Fibroblast of skin of back (primary cell): ENCODE measurements at places on chromosomes 11 and 22.

GRCh38 chr11:116414357-116414880 is 358.4 kb downstream of the BUD13 start:
- DNase-seq, result no peak

GRCh38 chr22:50325444-50326224 is 1.2 kb downstream of the DENND6B start:
- DNase-seq, result no peak

DNA sequence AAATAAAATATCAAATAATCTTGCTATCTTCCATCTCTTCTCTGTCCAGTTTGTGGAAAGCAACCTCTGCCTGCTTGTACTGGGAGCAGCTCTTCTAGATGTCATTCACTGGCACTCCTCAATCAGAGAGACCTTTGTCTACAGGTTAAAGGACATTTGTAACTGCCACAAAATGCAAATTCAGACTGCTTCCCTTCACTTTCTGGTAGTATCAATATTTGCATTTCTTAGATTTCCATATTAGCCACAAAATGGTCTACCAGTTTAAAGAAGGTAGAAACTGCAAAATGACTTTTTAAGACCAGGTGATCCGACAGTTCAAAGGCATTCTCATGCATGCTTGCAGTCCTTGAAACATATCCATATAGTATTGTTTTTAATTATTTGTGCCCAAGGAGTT is 51.7 kb upstream of the RCN1 start:
- DNase-seq, result no peak

DNA sequence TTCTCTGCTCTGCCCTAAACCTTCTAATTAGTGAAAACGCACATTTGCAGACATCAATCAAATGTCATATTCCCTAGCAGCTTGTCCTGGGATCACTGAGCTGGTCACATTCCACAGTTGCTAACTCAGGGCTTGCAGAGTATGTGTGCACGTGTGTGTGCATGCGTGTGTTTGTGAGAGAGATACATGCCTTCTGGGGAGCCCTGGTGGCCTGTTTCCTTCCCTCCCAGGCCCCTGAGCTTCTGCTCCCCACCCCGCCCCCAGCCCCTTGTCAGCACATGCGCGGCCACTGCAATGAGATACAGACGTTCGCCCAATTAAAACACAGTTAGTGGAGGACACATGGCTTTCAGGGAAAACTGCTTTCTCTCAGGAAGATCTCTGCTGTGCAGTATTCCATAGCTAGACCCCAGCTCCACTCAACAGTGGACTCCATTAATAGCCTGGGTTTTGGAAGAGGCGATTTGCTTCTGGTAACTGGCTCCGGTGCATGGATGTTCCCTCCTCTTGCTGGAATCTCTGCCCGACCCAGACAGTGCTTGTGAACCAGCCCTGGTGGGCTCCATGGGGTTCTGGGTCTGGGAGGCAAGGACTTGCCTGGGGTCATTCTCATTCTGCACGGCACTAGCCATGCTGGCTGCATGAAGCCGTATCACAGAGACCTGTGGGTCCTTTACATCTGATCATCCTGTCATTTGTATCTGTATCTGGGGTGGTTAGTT is 17.7 kb downstream of the LRP5 start:
- DNase-seq, result peak; percentile 63

- no peak for DNase-seq
Measured at GRCh38 chr11:65121447-65121864, 478 bp downstream of the FAU start.

- no peak for DNase-seq
Measured at GRCh38 chr11:44740967-44741366, 14.2 kb downstream of the TSPAN18 start.

- no peak for DNase-seq
Measured at GRCh38 chr11:46118702-46119351, 2.4 kb downstream of the PHF21A start.

DNA sequence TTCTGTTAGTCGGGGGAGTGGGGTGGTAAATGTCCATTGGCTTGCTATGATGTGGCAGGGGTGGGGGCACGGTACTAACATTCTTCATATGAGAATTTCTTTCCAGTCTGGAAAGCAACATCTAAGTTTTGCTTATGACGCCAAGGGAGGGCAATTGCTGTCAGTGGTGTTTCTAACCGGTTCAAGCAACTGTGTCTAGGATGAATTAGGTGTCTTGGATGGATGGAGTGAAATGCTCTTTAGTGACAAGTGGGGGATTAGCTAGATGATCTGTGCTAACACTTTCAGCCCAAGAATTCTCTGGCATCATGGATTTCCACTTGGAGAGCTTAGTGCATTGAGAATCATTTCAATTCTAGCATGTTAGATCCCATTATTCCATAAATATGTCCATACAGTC is 262.6 kb upstream of the SORL1-AS1 start:
- no peak for DNase-seq

DNA sequence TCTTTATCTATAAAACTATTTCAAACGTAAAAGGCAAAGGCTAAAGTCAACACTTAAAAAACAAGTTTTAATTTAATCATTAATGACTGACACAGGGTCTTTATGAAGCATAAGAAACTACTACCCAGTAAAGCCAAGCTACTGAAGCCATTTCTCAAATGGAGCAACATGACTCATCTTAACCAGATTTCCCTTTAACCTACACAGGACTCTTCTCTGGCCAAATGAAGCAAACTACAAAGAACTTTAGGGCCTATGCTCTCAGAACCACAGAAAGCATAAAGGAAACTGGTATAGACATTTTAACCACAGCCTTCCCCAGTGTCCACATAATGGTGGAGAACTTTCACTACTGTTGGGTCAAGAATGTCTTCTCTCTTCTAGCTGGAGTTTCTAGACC is 34.7 kb downstream of the ALG9 start:
- no peak for DNase-seq

GRCh38 chr11:73126804-73127480 is 15.2 kb downstream of the FCHSD2 start:
- no peak for DNase-seq

DNA sequence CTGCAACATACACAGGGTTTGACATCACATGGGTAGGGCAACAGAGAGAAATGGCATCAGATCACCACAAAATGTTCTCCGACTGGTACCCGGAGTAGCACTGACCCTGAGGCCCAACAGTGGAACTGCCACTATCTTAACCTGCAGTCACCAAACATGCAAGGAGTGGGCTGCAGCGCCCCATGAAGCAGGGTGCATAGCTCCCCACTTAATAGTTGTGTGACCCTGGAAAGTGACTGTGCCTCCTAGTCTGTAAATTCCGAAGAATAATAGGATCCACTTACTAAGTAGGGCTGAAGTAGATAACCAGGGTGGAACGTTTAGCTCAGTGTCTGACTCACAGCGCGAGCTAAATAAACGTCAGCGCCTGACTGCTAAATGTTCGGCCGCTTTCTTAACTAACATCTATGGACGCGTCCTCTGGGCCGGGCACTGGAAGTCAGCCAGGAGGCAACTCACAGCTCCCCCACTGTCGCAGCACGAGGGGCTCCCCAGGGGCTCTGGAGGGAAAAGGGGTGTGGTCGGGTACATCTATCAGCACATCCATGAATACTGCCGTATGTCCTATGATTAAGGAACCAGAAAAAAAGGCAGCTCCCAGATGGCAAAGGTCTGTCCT is 777 bp downstream of the LTO1 start:
- peak; percentile 83 for DNase-seq

DNA sequence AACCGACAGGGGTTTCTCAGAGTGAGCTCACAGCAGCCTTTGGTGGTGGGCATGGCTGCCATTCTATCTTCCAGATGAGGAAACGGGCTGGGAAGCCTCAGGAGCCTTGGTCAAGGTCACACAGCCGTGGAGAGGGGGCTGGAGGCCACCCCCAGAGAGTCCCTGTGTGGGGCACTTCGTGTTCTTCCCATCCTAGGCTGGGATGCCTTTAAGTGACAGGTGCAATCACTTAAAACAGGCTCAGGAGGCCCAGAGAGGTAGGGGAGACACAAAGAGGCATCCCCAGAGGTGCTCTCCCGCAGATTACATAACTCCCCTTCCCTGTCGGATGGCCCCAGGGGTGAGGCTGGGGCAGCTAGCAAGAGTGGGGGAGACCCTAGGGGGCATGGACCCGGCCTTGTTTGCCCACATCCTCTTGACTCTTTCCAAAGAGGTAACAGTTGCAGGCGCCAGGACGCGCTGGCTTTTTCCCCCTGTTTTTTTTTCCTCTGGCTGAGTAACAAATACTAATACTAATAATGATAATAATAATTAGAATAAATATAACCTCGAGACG is 17.5 kb upstream of the SHISAL1 start:
- no peak for DNase-seq

GRCh38 chr11:60947700-60948099 is 4.3 kb downstream of the SLC15A3 start:
- DNase-seq, result no peak

DNA sequence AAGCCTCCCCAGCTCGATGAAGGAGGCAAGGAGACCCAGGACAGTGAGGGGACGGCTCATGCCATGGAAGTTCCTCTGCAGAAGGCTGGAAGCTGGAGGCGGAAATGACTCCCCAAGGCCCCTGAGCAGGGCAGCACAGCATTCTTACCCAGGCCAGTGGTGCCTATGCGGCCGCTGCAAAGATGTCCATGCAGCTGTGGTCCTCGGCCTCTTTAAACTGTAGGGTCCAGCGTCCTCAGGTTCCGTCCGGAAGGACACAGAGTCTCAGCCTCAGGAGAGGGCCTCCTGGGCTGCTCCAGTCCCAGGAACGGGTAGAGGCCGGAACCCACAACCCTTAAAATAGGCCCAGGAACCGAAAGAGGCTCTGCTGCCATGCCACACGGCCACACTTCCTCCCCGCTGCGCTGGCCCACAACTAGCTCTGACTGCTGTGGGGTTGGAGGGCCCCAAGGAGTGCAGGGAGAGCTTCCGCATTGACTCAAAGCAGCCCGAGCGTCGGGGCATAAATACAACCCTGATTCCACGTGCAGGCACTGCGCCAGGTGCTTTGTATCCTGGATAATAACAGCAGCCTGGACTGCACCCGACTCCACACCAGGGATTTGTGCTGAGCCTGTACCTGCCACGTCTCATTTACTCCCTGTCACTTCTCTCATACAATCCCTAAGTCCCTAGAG is 5.5 kb downstream of the KIAA0930 start:
- no peak for DNase-seq

- DNase-seq, result no peak
Measured at GRCh38 chr11:74730571-74731260, 510 bp downstream of the CHRDL2 start.

- DNase-seq, result no peak
Measured at GRCh38 chr11:28539239-28540030, 431.2 kb downstream of the METTL15 start.

GRCh38 chr11:134822897-134823296 is 410.9 kb upstream of the B3GAT1 start:
- no peak for DNase-seq

GRCh38 chr11:107598225-107599139 is 7.5 kb downstream of the ELMOD1 start:
- no peak for DNase-seq

DNA sequence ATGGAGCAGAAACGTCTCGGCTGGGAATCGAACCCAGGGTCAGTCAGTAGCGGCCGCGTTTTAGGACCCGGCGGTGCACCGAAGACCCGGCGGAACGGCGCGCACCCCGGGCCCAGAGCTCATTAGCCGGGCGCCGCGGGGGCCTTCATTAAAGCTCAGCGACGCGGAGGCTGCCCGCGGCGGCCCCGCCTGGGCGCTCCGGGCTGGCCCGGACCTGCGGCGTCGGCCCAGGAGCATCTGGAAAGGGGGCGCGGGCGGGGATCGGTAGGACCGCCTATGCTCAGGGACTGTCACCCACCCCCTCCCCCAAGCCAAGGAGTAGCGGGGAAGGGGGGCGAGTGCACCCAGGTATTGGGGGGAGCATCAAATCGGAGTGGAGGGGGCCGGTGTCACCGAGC is 52.2 kb downstream of the CYTH4 start:
- DNase-seq, result no peak

DNA sequence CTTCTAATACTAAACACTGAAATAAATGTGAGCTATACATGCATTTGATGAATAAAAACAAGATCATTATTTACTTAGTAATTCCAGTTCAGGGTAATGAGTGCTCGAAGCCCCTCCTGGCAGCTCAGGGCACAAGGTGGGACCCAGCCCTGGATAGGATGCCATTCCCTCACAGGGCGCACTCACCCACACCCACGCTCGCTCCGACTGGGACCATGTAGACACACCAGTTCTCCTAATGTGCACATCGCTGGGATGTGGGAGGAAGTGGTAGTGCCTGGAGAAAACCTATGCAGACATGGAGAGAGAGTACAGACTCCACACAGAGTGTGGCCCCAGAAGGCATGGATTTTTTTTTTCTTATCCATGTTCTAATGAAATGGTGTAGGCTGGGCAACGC is 44.5 kb upstream of the RASSF10 start:
- no peak for DNase-seq

DNA sequence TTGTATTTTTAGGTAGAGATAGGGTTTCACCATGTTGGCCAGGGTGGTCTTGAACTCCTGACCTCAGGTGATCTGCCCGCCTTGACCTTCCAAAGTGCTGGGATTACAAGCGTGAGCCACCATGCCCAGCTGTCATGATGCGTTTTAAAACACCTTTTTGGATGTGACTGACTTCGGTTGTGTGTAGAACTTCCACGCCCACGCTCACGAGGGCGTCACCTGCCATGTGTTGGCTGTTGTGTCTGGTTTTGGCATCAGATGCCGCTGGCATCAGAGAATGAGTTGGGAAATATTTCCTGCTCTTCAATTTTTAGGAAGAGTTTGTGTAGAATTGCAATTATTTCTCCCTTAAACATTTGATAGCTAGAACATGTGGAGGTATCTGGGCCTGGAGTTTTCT is 109.1 kb downstream of the KCNQ1 start:
- DNase-seq, result no peak

DNA sequence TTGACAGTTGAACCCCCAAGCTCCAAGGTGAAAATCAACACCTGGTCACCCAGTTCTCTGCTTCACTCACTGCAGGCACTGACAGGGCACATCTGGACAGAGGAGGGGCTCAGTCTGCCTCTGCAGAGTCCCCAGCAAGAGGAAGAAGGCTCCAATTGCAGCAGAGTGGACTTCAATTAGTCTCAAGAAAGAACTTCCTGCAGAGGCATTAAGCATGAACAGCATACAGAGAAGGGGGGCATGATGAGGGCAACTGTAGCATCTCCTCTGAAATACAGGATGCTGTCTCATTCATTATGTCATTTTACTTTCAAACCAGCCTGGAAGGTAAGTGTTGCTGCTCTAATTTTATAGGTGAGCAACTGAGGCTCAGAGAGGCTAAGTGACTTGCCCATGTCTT is 11.1 kb downstream of the GDPD5 start:
- DNase-seq, result no peak

DNA sequence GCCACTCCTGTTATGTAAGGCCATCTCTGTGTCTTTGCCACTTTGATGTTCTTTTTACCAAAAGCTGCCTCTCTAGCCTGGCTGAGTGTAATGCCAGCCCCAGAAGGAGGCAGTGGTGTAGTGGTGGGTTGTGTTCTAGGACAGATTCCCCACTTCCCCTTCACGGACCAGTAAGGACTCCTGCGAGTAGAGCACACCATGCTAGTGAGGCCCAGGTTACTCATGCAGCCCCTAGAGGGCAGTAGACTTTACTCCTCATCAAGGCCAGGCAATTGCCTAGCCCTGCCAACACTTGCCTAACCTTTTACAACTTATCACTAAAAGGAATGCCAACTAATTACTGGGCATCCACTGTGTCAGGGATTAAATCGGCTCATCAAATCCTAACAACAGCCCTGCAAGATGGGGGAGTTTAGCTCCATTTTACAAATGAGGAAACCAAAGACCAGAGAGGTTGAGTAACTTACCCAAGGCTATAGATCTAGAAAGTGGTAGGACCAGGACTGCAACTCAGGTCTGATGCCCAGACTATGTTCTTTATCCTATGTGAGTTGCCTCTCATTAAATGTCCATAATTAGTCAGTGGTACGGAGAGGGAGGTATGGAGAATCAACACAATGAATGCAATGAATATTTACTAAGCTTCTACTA is 75.3 kb downstream of the APIP start:
- DNase-seq, result peak; percentile 20
